ENCODE measurements at places on chromosomes 3 and 15.

DNA sequence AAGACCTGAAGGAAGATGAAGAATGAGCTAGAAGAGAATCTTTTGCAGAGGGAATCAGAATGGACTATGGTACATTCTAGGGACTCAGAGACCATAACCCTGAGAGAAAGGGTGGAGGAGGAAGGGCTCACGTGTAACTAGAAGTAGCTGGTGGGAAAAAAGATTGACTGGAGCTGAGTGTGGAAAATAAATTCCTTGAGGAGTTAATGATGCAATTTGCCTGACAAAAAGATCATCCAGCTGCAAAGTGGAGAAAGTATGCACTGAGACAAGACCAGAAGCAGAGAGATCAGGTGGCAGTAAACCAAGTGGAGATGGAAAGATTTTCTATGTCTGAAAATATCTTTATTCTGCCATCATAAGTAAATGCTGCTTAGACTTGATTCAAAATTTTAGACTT is 52.9 kb upstream of the TBL1XR1 start:
- DNase-seq, result no peak

- DNase-seq, result no peak
Measured at GRCh38 chr15:85482894-85483293, 102.5 kb downstream of the AKAP13 start.

GRCh38 chr3:8499181-8499611 is 2.4 kb upstream of the LMCD1 start:
- no peak for DNase-seq

- DNase-seq, result no peak
Measured at GRCh38 chr3:193932136-193932535, 203.8 kb upstream of the HES1 start.

DNA sequence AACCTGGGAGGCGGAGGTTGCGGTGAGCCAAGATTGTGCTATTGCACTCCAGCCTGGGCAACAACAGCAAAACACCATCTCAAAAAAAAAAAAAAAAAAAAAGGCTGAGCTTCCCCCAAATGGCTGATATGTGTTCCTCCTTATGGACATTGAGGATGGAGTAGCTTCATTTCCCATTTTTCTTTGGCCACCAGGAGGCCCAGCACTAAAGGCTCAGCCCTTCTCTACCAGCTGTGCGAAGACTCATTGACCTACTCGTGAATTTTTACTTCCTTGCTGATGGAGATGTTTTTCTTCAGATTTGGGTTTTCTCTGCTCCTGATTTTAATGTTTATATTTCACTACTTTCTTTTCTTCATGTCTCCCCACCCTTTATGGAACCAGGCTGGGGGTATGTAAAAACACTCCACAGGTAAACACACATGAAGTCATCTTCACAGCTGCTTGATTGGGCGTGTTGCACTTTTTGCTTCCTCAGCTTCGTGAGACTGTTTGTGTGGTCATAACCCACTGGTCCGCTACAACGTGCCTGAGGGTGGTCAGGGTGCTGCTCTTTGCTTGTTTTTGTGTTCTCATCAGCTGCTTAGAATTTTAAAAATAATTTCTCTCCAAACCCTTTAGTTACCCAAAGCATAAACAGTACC is 13.5 kb downstream of the SEMA4B start:
- DNase-seq, result no peak

DNA sequence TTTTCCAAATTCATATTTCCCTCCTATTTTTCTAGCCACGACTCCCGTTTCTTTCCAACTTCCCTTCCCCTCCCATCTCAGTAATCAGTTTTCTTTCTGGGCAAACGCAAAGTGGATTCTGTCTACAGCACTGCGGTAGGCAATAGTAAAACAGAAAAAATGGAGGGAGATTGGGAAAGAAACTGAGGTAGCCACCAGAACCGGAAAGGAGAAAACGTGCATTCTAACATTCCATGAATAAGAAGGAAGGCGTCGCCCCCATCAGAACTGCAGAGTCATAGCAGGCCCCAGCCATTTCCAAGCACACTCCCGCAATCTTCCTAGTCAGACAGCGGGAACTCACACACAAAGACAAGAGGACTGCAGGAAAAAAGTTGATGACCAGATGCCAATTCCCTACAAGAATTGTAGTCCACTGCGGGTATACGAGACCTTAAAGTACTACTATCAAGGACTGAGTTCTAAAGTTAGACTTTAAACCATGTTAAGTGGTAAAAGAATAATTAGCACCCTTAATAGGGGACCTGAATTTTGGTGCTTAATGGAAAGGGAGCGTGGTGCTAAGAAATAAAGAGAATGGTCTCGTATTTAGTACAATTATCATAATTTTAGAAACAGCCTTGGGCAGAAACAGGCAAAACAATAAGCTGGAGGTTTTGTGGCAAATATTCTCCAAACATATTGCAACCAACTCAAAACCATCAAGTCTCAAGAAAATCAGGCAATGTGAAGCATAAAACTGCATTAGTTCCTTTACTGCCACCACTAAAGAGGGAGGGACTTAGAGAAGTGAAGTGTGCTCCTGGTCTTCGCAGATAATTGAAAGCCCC is 1.4 kb downstream of the PFN2 start:
- DNase-seq, result no peak

GRCh38 chr3:14649466-14649865 is 2.1 kb upstream of the CCDC174 start:
- no peak for DNase-seq

- no peak for DNase-seq
Measured at GRCh38 chr15:62672268-62672667, 370.3 kb upstream of the TPM1 start.

- no peak for DNase-seq
Measured at GRCh38 chr3:117084277-117084676, 374.7 kb downstream of the TUSC7 start.

GRCh38 chr15:72365844-72366243 is 10.0 kb downstream of the HEXA start:
- DNase-seq, result no peak

DNA sequence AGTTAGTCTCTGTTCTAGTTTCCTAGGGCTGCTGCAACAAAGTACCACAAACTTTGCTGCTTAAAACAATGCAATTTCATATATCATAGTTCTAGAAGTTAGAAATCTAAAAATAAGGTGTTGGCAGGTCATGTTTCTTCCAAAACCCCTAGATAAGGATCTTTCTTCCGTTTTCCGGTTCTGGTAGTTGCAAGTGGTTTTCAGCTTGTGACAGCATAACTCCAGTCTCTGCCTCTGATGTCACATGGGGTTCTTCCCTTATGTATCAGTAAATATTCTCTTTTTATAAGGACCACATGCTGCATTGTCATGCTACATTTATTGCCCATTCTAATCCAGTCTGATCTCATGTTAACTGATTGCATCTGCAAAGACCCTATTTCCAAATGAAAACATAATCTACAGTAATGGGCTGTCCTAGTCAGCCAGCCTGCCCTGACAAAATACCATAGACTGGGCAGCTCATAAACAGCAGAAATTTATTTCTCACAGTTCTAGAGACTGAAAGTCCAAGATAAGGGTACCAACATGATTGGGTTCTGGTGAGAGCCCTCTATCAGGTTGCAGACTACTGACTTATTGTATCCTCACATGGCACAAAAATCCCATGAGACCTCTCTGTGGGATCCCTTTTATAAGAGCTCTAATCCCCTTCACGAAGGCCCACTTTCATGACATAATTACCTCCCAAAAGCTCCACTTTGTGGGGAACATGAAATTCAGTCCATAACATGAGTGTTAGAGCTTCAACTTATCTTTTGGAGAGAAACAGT is 642.0 kb upstream of the NAALADL2 start:
- no peak for DNase-seq

- DNase-seq, result no peak
Measured at GRCh38 chr3:126985132-126985985, 2.4 kb downstream of the PLXNA1 start.

DNA sequence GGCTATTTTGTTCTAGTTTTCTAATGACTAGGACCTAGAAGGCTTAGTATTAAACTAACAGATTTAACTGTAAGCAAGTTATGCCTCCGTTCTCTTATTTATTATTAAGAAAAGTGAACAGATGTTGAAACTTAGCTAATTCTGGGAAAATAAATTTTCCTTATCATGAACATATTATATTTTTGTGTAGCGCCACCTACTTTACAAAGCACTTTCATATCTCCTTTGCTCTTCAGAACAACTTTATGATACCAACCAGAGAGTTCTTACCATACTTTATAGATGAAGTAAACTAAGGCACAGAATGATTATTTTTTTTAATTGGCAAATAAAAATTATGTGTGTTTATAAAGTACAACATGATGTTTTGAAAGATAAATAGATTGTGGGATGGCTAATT is 59.4 kb downstream of the NME9 start:
- DNase-seq, result no peak

- no peak for DNase-seq
Measured at GRCh38 chr3:4418156-4418555, 48.9 kb downstream of the SUMF1 start.

- no peak for DNase-seq
Measured at GRCh38 chr15:80788536-80788935, 9.4 kb downstream of the CEMIP start.

- no peak for DNase-seq
Measured at GRCh38 chr3:126656371-126657134, 1.6 kb upstream of the TXNRD3 start.

- DNase-seq, result no peak
Measured at GRCh38 chr3:18410205-18410604, 14.9 kb downstream of the SATB1 start.

GRCh38 chr3:86388820-86389219 is 602.1 kb downstream of the VGLL3 start:
- DNase-seq, result no peak

- DNase-seq, result no peak
Measured at GRCh38 chr3:98012979-98013378, 22.1 kb downstream of the GABRR3 start.

GRCh38 chr3:94716326-94717018 is 653.6 kb downstream of the NSUN3 start:
- no peak for DNase-seq

- no peak for DNase-seq
Measured at GRCh38 chr3:5022187-5022965, 43.1 kb downstream of the BHLHE40 start.

DNA sequence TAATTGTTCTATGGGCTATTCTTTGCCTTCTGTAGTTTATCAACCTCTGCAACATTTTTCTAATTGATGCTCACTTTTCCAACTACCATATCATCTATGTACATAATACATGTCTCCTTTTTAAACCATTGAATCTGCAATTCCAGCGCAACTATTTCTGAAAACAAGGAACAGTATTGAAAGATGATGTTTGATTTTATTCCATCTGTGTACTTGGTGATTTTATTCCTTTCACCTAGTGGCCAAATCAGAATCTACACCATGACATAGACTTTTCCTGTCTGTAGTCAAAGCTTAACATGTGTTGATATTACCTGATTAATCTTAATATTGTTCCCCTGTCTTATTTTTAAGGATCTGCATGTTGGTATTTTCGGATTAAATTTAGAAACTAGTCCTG is 13.0 kb downstream of the NKTR start:
- DNase-seq, result no peak

DNA sequence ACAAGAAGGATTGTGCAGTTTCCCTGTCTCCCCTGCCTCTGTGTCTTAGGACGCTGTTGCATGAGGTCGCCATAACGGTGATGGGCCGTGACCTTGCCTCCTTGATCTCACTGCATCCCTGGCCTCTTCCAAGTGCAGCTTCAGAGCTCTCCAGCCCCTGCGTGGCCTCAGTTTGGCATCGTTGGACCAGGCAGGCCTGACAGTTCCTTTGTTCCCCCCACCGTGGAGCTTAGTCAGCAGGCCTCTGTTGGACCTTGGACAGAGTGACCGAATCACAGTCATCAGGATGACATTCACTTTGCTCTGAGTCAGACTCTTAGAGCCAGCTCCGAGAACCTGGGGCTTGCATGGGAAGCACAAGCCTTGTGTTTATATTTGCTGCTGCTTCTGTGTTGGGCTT is 139.4 kb downstream of the OPA1 start:
- no peak for DNase-seq

DNA sequence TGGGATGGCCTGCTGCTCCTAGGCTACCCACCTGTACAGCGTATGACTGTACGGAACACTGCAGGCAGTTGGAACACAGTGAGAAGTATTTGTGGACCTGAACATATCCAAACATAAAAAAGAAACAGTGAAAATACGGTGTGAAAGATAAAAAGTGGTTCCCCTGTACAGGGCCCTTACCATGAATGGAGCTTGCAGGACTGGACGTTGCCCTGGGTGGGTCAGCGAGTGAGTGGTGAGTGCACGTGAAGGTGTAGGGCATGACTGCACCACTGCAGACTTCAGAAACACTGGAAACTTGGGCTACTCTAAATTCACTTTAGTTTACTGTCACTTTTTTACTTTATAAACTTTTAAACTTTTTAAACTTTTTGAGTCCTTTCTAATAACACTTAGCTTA is 71.2 kb upstream of the SLC6A6 start:
- no peak for DNase-seq

DNA sequence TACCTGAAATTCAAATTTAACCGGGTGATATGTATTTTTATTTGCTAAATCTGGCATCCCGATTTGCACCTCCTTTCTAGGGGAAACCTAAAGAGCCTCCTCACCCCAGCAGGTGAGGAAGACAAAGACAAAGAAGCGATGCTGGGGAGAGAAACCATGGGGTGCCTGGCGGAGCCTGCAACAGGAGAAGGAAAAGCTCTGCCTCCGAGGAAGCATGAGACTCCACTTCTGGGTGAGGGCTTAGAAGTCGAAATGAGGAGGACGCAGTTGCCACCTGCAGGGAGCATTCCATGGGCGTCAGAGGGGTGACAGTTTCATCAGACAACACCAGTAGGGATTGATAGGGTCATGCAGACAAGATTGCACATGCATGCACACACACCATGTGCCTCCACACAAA is 30.5 kb upstream of the LYZL4 start:
- no peak for DNase-seq

DNA sequence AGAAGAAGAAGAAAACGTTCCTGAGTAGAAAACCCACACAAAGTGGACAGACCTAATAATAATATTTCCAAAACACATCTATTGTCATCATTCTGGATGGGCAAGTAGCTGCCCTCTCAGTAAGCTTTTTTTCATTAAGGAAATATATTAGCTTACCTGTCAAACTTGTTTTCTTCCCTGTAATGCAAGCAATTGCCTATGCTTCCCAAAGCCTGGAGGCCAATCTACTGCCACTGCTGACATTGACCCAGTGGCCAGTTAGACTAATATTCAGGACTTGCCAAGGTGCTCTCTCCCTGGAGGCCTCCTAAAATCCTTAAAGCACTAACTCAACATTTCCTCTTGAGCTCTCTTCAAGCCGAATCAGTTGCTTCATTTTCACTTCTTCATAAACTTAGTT is 86.7 kb downstream of the TAMM41 start:
- no peak for DNase-seq

Measured in liver (tissue), 10 donors.